ENCODE measurements at places on chromosomes 7 and 10.

GRCh38 chr10:58291538-58292174 lies 22.7 kb downstream of the CISD1 start:
- no peak for DNase-seq

GRCh38 chr7:126445991-126446390 lies 806.8 kb downstream of the GRM8 start:
- DNase-seq = no peak

DNA sequence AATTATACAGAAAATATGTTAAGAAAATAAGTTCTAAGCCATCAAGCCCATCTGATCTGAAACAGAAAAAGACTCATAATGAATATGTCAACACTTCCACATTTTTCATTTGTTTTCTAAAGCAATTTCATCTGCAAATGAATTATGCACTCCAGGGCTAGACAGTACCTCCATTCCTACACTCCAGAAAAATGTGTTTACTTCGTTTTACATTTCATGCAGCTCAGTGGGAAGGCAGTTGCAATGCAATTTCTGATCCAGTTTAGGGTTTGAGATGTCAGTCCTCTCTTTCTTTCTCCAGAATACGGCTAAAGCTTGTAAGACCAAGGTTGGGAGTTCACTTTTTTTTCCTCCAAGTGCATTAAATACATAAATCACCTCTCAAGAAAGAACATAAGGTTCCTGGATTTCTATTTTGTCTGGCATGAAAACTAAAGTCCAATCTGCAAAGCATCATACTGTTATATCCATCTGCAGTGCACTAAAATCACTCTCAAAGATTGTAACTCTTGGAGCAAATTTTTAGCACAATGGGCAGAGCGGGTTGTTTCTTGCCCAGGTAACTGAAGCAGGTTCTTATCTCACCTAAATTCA lies 348.8 kb upstream of the C7orf33 start:
- DNase-seq = no peak

DNA sequence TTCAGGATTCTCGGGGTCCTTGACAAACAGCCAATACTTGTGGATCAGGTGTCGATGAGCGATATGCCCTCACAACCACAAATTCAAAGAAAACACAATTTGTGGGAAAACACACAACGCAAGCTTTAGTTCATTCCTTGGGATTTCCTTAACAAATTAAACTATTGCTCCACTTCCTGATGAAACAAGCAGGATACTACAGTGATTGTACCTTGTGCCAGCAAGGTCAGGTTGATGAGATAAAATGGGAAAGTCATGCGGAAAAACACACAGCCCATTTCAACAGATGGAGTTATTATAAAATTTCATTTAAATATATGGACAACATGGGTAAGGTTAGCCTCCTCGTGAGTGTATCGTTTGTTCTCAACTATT lies 8.8 kb upstream of the RHOBTB1 start:
- DNase-seq = no peak

- DNase-seq = no peak
Measured at GRCh38 chr7:11758627-11759111, 73.3 kb downstream of the THSD7A start.

- DNase-seq = no peak
Measured at GRCh38 chr7:11188529-11189310, 215.0 kb downstream of the PHF14 start.

DNA sequence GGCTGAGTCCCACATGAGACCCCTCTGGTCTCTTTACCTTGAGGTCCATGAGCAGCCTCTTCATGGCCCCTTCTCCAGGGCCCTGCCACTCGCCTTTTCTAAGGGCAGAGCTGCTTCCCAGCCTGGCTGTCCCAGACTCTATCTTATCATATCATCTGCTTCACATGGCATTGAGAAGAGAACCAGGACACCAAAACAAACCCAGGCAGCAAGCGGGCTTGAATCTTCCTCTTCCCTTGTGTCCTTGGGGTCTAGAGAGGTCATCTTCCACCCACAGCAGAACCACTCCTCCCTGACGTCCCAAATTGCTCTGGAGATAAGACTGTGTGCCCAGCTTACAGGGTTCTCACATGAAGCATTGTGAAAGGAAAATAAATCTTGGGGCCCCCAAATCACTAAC lies 261.3 kb upstream of the AUTS2 start:
- no peak for DNase-seq

DNA sequence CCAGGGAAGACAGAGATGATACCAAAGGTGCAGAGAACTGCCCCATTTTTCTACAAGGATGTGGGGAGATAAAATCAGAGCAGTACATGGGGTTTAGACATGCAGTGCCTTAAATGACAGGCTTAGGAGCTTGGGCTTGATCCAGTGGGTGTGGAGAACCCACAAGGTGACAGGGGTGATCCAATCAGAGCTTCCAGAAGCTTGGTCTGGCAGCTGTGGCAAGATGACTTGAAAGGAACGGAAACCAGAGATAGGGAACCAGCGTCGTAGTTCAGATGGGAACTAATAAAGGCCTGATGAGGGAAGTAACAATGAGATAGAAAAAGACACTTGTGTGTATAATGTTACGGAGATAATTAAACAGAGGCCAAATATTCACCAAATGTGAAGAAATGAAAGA lies 80.7 kb downstream of the SLC37A3 start:
- DNase-seq = peak; percentile 7

- no peak for DNase-seq
Measured at GRCh38 chr10:71927776-71928592, 36.2 kb upstream of the CHST3 start.

- peak; percentile 24 for DNase-seq
Measured at GRCh38 chr7:5629941-5630340, 151.5 kb downstream of the RNF216 start.

DNA sequence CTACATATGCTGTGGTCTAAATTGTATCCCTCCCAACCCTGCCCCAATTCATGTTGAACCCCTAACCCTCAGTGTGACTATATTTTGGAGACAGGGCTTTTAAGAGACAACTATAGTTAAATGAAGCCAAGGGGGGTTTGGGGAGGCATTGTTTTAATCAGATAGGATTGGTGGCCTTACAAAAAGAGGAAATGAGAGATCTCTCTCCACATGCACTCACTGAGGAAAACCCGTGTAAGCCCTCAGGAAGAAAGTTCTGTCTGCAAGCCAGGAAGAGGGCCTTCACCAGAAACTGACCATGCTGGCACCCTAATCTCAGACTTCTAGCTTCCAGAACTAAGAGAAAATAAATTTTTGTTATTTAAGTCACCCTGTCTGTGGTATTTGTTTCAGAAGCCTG lies 276.7 kb downstream of the KIF20B start:
- DNase-seq = no peak

DNA sequence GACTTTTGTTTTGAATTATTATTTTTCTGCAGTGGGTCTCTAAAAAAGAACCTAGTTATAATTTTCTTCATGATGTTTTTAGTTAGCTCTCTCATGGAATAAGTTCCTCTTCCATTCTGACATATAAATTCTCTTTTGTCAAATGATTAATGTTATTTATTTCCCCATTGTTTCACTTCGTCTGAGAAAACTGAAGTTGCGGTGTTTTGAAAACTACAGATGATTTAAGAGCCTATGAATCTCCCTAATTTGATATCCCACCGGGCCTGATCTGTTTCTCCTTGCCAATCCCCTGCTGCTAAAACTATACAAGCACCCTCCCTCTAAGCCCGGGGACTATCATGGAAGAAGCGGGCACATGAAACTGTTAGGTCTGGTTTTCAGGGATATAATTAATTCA lies 41.4 kb downstream of the HTR7 start:
- DNase-seq = no peak

DNA sequence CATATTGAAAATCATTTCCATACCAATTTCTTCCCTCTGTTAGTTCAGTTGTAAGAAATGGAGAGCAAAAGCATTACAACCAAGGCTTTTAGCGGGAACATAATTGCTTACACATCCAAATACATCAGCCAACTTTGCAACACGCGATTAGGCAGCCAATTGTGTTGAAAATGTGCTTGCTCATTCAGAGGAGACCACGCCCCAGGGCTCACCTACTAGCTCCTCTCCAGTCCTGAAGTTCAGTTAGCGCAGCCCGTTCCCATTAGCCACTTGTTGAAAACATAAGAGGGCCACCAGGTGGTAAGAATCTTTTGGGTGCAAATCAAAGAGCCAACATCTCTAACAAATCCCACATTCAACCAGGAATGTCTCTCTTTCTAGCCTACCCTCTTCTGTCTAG lies 213.2 kb upstream of the MDFIC start:
- DNase-seq = no peak

DNA sequence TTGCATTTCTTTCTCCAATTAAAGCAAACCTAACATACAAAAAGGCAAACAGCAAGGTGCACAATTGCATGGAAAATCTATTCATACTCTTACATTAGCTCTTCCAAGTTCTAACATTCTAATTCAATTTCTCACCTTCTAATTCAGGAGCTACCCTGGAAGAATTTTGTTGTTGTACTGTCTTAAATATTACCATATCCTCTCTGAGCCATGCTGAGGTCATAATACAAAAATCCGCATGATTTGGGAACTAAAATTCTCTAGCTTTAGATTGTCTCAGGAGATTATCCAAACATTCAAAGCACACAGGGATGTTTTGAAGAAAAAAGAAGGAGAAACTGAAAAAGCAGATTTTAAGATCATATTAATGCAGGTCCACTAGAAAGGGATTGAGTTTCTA lies 229.9 kb downstream of the KIAA1217 start:
- DNase-seq = no peak

DNA sequence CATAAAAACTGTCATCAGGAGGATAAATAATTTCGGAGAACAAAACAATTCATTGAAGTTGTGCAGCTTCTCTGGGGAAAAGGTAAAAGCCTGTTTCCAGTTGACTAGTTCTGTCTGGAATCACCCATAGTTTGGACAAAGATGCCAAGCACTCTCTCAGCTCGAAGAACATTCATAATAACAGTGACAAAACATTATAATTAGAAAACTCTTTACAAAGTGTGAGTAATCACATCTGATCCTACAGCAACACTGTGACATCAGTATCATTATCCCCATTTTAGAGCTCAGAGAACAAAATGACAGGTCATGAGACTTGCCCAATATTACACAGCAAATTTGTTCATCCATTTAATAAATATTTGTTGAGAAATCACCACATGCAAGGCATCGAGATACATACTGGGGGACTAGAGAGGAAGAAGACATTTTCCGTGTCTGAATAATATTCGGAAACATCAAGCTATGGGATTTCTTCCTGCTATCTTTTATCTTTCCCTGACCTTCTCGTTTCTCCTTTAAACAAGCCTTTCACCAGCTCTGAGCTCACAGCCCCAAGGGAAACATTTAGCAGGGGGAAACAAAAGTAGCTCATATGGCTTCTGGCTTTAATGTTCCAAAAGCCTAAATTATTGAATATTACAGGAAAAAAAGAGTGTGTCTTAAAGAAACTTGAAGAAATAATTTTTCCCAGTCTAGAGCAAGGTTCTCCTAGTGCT lies 123.3 kb upstream of the GHITM start:
- no peak for DNase-seq

DNA sequence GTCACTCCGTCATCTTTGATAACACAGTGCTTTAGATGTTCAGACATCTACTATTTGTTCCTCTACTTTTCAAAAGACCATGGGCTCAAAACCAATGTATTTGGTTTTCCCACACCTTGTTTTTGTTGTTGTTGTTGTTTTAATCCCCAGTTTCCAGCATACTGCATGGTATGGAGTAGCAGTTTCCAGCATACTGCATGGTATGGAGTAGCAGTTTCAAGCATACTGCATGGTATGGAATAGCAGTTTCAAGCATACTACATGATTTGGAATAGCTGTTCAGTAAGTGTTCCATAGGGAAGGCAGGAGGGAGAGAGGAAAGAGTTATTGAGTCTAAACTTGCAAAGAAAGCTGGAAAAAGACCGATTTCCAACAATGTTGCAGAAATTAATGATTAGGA lies 314.3 kb upstream of the PRKCQ start:
- no peak for DNase-seq

- DNase-seq = no peak
Measured at GRCh38 chr7:9097565-9098060, 664.2 kb downstream of the NXPH1 start.

- no peak for DNase-seq
Measured at GRCh38 chr7:113217314-113217713, 99.0 kb upstream of the SMIM30 start.

DNA sequence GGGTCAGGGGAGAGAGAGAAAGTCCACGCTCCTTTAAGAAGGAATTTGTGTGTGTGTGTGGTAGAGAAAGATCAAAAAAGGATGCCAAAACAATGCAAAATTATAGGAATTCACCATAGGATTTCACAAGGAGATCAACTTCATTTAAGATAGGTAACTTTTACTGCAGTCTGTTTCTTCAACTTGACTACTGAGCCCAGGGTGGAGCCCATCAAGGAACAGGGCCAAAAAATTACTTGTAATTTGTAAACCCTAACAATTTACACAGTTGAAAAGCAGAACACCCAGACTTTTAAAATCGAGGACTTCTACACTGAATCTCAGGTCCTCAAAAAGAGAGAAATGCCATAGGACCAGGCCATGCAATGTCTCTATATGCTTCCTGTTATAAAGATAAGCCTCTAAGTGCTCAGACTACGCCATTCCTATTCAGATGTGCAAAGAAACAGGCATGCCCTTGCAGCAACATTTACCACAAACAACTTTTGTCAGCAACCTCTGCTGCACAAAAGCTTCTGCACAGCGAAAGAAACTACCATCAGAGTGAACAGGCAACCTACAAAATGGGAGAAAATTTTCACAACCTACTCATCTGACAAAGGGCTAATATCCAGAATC lies 10.6 kb upstream of the GIMAP4 start:
- DNase-seq = no peak

GRCh38 chr10:121813211-121813815 lies 114.5 kb downstream of the ATE1 start:
- no peak for DNase-seq

GRCh38 chr10:77328272-77328816 lies 309.3 kb downstream of the KCNMA1 start:
- peak; percentile 1 for DNase-seq

- DNase-seq = no peak
Measured at GRCh38 chr7:140440593-140440992, 36.7 kb downstream of the RAB19 start.

GRCh38 chr7:108037140-108037539 lies 34.2 kb upstream of the LAMB1 start:
- no peak for DNase-seq

- DNase-seq = no peak
Measured at GRCh38 chr10:113541549-113541927, 11.3 kb upstream of the HABP2 start.

GRCh38 chr10:103789771-103790201 lies 65.6 kb downstream of the SH3PXD2A start:
- no peak for DNase-seq

DNA sequence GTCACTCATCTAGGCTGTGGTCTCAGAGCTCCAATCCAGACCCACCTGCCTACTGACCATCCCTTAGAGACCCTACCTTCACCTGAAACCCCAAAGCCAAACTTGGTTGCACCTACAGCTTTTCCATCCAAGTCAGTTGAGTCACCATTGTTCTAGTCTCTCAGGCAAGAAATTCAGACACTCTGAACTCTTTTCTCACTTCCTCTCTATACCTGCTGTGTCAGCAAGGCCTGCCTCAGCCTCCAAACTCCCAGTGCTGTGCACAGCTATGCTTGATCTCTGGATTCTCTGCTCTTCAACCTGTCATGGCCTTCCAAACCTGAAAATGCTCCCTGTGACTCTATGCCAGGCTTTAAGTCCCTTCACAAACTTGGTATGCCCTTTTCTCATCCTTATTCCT lies 47.4 kb upstream of the MTURN start:
- DNase-seq = no peak
